Stimulated activated CD4-positive, alpha-beta T cell treated with anti-CD3 and anti-CD28 coated beads, Interleukin-4, amount 100 ng/mL, for 24 hours (primary cell): ENCODE measurements at places on chromosomes 4 and X.

- DNase-seq = no peak
These were observed 29.8 kb downstream of the HEPH start for GRCh38 chrX:66193821-66194220.

DNA sequence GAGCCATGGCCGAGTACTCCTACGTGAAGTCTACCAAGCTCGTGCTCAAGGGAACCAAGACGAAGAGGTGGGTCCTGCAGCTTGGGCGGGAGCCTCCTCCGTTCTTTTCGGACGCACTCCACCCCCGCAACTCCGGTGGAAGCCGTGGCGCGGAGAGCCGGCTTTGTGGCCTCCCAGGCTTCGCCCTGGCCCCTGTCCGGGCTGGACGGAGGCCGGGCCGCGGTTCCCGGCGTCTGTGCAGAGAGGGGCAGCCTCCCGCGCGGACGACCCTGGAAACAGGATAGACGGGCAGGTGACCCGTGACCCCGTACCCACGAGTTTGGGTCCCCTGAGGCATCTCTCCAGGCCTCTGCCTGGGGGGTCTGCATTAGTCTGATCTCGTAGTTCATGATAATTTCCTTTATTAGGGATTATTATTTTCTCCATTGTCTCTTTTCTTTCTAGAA is 356 bp downstream of the FRG1 start:
- DNase-seq = no peak

GRCh38 chr4:184193556-184194525 is 23.8 kb downstream of the ENPP6 start:
- DNase-seq = no peak

GRCh38 chr4:20305976-20306375 is 54.3 kb downstream of the SLIT2 start:
- DNase-seq = no peak

DNA sequence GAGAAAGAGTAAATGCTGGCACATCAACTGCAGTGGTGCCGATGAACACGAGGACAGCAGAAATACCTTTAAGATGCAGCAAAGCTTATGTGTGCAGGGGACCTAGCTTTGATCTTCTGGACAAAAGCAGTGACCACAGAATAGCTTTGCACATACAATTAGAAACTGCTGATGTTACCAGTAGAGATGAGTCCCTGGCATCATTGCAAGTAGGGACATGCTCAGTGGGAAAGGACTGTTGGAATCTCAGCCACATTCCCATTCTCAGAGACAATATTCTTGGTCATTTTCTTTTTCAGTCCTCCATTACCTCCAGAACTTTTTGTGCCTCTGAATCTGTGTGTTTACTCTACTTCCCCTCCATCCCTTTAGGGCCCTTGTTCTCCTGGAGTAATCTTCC is 16.9 kb upstream of the PDLIM3 start:
- DNase-seq = no peak

- no peak for DNase-seq
These were observed 549.9 kb downstream of the PDHA2 start for GRCh38 chr4:96389770-96390169.

DNA sequence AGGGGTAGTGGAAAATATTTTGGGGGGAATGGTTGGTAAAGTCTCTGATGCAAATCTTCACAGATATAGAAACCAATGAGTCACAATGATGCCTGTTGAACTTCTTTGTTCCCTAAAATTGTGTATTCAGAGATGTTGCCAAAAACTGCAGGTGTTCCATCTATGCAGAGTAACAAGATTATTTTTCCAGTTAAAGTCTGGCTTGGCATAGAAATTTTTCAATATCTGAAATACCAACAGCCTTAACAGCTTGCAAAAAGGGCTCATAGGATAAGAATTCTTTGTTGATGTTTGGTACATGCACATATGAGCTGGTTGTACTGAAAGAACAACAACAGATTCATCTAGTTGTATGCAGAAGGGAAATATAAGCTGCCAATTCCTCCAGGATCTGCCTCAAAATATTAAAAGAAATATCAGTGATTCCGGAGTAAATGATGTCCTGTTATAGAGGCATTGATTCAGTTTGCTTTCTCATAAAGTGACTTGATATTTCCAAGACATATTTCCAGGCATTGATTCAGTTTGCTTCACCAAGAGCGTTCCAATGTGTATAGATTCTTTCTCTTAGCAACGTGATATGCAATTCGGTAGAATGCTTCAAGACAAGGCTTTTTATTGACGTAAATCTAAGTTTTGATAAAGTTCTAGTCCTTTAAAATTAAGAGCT is 564.4 kb downstream of the TMA16 start:
- no peak for DNase-seq

- DNase-seq = no peak
These were observed 59.2 kb downstream of the PTPN13 start for GRCh38 chr4:86653237-86653865.

DNA sequence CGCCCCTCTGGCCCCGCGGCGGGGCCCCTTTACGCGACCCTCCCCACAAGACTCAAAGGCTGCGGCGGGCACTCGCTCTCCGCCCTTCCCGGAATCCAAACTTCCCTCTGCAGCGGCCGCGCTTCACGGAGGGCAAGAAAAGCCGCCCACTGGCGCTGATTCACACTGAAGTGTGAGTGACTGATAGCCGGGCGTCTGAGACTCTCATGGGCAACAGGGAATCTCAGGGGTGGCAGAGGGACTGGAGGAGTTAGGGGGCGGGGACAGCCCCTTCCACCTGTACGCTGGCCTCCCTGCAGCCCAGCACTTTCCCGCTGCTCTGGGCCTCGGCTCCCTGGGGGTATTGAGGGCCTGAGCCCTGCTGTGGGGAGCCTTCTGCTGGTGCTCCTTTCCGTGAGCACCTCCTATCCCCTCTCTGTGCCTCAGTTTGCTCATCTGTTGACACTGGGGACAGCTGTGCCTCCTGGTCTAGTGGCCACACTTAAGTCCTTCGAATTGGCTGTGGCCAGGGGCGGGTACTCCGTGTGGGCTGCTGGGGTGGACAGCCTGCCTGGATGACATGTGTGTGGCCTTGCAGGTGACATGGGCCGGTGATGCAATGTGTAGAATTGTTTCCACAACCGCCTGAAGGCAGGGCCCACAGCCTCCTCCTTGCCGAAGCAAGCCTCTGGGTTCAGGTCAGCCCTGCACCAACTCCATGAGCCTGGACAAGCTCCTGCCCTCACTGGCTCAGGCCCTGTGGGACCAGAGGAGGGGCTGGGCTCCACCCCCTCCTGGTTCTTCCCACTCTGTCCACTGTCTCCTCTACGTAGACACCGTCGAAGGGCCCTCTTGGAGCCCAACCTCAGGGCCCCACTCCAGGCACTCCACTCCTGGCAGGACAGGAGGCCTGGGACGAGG is 951 bp downstream of the SH3BP2 start:
- peak; percentile 66 for DNase-seq

GRCh38 chr4:6549445-6549844 is 25.5 kb upstream of the MAN2B2 start:
- no peak for DNase-seq

DNA sequence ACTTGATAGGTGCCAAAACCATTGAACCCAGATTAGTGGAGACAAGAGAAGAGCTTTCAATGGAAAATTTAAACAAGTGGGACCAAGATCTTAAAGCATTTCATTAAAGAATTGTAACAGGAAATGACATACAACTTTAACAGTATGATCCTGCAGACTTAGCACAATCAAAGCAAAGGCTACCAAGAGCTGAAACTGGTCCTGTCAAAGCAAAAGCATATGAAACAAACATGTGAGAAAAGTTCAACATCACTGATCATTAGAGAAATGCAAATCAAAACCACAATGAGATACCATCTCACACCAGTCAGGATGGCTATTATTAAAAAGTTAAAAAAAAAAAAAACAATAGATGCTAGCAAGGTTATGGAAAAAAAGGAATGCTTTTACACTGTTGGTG is 425.6 kb downstream of the IL1RAPL1 start:
- no peak for DNase-seq

DNA sequence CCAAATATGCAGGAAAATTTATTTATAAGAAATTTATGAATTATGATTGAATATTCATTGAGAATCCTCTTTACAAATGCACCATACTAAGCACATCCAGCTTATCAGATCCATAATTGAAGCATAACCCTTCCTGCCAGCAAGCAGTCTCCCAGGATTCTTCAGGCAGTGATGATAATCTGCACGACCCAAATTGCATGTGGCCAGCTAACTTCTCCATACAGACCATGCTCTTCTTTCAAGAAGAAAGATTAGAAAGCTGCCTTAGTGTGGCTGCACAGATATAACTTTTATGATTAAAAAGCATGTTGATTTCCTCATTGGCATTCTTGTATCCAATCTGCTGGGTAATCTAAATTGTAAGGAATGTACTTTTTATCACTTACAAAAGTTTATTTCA is 3.3 kb upstream of the CBR4 start:
- no peak for DNase-seq
